IPS DF 6.9 (cell line): ENCODE measurements at places on chromosomes 12 and 14.
A peak's percentile ranks its signal among the peaks of the same experiment; 100 is the strongest.

DNA sequence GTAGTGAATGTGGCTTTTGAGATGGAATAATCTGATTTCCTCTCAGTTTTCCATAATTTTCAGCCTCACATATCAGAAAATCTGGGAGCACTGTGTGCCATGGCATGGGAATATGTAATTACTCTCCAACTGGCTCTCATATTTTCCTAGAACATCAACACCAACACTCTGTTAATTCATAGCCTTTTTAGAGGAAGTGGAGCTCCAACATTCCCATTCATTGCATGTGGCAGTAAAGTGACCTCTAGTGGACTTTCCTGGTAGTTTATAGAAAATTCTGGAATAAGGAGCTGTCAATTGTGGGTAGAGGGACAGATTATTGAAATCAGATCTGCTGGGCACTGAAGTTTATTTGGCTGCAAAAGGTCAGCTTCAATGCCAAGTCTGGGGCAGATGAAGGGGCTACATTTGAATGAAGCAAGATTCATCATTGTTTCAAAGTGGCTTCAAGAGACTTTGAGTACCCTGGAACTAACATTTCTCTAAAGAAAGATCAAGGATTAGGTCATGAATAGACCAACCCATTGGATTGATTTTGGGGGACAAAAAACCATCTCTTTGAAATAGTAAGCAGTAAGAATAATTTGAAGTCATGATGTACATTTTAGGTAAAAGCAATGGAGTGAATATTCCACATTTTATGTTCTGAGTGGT lies 23.6 kb upstream of the USP44 start:
- DNase-seq: no peak

- DNase-seq: no peak
Observed at GRCh38 chr12:49008943-49009342, 9.6 kb downstream of the PRKAG1 start.

DNA sequence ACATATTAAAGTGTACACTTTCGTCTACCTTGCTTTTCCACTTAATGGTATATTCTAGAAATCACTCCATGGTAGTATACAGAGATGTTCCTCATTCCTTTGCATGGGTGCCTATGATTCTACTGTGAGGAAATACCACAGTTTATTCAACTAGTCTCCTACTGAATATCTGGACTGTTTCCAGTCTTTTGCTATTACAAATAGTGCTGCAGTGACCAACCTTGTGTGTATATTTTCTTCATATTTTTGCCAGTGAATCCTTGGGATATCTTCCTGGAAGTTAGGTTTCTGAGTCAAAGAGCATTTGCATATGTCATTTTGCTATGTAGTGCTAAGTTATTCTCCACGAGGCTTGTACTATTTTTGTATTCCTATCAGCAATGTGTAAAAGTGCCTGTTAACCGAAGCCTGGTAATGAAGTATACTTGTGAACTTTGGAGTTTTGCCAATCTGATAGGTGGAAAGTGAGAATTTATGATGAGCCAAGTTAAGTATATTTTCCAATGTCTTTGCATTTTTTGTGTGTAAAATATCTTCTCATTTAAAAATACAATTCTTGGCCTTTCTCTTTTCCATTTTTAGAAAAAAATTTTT lies 31.3 kb upstream of the TMEM263 start:
- no peak for DNase-seq

GRCh38 chr14:55340482-55340881 lies 69.3 kb downstream of the FBXO34 start:
- no peak for DNase-seq

GRCh38 chr14:101072945-101073597 lies 169.5 kb upstream of the RTL1 start:
- DNase-seq: peak; percentile 25

- no peak for DNase-seq
Observed at GRCh38 chr14:35052637-35053036, 6.6 kb downstream of the FAM177A1 start.

GRCh38 chr14:55267820-55268219 lies 3.4 kb upstream of the FBXO34 start:
- DNase-seq: no peak

GRCh38 chr14:97779140-97779539 lies 982.0 kb downstream of the VRK1 start:
- no peak for DNase-seq

DNA sequence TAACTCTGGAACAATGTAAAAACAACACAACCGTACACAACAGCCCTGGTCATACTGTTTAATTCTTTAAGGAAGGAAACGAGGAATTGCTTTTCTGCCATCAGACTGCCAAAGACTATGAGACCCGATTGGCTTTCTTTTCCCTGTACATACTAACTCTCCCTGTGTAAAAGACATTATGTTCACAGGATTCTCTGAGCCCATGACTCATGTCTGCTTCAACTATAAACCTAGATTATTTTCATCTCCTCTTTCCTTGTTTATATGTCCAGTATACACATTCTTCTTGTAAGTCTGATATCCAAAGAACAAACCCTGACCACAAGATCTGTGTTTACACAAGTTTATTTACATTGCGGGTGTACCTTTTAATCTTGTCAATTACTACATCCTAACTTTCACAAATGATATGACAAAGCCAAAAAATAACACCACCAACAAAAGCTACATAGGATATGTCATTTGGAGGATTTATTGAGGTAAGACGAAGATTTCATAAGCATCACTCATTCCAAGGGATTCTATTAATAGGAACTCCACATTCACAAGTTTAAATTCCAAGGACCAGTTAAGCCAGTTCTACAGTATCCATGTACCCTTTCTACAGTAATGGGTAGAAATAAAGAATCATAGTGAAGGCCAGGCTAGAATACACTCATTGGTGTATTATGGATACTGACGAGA lies 67.3 kb downstream of the STXBP6 start:
- DNase-seq: no peak

DNA sequence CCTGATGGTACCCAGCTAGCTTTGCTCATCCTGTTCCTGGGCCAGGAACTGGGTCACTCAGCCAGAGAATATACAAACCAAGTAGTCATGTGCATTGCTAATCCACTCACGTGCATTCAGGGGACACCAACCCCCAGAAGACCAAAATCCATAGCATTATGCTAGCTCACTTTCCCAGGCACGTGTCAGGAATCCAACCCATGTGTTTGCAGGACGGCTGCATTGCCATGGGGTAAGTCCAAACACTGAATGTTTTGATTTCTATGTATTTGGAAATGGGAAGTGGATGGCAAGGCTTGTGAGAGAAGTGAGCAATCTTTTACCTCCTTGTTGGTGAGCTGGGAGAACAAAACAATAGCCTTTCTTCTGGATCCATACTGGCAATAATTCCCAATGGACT lies 87.1 kb upstream of the FOXN3 start:
- no peak for DNase-seq

GRCh38 chr12:93741659-93742109 lies 64.5 kb downstream of the CRADD start:
- DNase-seq: peak; percentile 81

DNA sequence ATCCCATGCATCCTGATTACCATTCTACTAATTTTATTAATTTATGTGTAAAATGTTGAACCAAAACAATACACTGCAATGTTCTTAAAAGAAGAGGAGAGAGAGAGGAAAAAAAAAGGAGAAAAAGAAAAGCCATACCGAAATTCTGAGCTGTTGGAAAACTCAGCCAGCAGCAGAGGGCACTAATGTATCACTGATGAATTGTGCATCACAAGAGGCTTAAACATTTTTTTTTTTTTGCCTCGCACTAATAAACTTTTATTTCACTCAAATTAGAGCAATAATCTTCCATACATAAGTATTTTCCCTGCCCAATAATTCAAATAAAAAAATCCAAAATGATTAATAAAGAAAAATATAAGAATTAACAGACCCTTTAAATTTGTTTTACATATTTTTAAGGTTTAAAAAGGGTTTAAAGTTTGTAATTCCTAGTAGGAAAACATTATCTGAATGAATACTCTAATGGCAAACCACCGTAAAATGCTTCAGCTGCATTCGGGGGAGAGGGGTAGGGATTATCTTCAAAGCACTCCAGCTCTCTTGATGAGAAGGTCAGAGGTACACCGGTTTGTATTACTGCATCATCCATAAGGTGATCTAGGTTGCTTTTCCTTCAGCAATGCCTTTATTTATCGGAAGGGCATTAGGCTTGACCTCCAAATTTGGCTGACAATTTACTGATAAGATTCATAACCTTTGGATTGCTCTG lies 41.9 kb downstream of the ATP23 start:
- peak; percentile 25 for DNase-seq

DNA sequence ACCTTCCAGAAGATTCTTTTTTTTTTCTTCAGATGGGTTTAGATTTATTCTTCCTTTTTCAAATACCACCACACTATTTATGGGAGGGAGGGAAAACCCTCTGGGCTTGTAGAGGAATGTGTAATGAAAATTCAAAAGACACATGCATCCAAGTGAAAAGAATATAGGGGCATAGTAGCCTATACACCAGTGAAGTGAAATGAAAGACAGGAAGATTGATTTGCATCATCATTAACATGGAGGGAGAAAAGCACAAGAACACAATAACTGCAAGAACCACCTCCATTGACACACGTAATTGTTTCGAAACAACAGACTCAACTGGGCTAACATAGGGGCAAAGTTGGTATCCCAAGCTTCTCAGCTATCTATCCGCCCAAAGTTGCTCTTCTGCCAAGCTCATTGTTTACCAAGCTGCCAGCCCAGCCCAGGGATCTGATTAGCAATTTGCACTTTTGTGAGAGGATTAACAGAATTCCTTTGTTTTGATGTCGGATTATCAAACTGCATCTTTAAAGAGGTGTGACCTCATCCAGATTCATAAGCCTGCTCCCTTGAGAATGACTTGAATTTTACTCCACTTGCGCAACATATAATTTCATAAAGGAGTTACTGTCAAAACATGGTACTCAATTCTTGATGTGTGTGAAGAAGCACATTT lies 430.5 kb upstream of the SOX5 start:
- DNase-seq: no peak

- peak; percentile 47 for DNase-seq
Observed at GRCh38 chr12:126156806-126157574, 1091.8 kb downstream of the AACS start.

DNA sequence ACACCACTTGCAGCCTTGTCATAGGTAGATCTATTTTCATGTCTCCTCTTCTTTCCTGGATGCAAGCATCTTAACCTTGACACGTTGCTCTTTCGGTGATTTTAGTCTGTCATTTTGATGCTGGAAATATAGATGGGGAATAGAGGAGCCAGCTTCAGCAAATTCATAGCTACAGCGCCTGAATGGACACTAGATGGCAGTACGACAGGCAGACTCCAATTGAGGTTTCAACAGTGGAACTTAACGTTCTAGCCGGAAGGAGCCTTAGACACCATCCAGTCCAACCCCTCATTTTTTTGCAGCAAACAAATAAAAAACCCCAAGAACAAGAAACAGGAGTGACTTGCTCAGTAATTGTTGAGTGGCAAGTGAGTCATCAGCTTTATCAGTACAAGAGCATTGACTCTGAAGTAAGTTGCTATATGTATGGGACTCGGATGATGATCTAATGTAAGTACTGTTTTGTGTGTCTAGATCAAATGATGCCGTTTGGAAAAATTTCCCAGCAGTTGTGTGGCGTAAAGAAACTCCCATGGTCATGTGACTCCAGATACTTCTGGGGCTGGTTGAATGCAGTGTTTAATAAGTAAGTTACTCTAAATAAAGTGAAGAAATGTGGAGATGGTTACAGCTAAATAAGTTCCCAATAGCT lies 9.0 kb downstream of the DMAC2L start:
- no peak for DNase-seq

DNA sequence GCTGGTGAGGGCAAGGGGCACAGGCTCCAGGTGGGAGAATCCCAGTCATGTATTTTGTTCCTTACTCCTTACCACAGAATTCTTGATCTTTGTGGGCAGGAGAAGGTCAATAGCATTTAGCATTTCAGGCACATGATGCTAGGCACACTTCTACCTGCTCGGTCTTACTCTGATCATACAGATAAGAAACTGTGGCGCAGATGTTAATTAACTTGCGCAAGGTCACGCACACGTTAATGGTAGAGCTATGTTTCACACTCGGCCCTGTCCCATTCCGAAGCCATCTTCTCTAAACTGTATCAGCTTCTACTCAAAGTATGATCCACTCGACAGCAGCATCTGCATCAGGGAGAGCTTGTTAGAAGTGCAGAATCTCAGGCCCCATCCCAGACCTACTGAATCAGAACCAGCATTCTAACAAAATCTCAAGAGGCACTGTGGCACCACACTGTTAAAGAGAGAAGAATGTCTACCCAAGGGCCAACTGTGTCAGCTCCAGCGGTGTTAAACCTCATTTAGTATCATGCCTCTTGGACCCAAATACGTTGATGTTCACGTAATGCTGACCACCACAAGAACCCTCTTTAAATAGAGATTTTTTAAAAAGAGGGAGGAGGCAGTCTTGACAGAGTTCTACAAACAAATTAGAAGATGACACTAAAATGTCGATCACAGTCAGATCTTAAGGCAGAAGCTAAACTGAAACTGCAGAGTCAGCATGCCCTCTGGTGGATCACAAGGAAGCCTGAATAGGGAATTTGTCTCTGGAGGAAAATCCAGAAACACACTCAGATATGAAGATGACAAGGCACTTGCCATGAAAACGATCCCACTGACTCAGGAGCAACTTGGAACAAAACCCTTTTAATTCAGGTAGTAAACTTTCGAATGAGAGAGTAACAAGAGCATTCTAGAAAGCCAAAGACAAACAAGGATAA lies 7.3 kb downstream of the STXBP6 start:
- no peak for DNase-seq

DNA sequence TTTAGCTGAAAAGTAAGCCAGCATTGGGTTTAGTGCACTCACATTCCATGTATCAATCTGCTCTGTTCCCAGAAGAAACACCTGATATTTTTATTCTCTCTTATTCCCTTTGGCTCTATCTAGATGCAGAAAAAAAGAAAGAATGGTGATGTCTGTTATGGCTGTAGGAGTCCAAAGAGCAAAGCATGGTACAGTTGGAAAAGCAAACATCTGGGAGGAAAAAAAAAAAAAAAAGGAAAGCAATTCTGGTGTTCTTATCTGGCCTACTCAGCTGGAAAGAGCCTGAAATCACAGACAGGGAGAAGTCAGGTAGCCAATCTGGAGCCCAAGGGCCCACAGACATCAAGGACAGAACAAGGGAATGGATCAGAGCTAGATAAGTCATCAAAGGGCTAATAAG lies 293.9 kb downstream of the DUSP6 start:
- DNase-seq: no peak

- DNase-seq: no peak
Observed at GRCh38 chr12:9264546-9264945, 56.4 kb upstream of the PZP start.
